ENCODE measurements at places on chromosomes 6 and 20.

DNA sequence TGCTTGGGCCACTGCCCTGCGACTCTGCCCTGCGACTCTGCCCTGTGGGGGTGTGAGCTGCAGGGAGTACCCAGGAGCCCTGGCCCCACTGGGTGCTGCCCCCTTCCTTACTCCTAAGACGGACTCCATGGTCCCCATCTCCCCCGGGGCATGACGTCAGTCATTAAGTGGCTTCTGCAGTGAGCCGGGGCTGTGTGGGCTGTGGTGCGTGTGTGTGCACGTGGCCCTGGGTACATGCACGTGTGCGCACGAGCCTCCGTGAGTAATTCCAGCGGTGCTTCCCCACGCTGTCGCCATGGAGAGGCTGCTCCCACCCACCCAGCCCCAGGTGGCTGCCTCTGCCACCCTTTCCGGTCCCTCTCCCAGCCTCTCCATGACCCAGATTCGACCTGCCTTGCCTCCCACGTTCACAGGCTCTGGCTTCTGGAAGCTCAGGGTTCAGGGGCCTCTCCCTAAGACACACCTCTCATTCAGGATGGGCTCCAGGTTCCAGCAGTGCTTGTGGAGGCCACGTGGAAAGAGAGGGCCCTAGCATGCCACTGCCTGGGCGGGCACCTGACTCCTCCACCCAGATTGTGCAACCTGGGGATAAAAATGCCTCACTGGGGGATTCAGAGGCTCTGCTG, 88.3 kb downstream of the DLGAP4 start:
- no peak for DNase-seq

DNA sequence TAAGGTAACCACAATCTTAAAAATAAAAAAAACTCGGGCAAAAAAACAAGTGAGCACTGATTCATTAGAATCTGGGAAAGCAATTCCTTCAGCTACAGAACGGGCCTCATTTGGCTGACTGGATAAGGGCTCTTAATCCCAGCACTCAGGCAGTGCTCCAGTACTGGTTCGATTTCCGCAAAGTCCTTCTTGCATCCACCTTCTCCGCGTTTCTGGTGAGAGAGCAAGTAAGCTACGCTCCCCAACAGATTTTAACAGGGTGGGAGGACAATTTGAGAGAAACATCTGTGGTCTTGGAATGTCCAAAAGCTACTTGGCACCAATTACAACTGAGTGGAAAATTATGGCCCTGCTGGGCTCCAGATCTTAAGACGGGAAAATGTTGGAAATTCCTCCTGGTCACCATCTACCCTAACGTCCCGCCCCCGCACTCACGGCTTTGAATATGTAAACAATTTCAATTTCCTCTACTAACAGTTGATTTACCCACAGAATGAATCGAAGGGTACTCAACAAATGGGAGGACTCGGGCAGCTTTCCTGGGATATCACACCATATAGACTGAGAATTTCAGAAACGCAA, 18.1 kb upstream of the ZSCAN9 start:
- no peak for DNase-seq

DNA sequence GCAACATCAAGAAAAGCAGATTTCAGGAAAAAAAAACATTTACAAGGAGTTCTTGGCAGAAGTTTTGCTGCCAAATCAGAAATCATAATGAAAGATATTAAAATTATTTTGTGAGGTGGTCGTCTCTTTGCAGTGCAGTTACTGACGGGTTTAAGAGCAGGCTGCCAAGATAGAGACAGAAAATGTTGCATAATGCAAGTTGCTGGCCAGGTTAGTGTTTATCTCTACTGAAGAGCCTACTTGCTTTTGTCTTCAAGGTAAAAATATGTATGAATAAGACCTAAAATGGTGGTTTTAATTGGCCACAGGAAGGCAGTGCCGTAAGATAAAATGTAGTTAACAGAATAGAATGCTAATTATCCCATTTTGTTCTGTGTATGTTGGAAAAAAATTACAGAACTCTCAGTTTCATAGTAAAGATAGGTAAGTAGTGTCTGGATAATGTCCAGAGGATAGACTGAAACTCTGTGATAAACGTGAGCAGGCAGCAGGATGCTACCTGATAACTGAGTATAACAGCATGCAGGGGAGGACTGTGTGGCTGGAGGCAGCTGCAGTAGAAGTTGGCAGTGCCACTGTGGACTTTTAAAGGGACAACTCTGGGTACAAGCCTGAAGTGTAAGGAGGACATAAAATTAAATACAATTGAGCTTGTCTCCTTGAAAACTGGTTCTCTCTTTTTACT, 13.9 kb downstream of the FOXO3 start:
- no peak for DNase-seq

GRCh38 chr6:41655646-41656001, 17.4 kb downstream of the MDFI start:
- DNase-seq = no peak

DNA sequence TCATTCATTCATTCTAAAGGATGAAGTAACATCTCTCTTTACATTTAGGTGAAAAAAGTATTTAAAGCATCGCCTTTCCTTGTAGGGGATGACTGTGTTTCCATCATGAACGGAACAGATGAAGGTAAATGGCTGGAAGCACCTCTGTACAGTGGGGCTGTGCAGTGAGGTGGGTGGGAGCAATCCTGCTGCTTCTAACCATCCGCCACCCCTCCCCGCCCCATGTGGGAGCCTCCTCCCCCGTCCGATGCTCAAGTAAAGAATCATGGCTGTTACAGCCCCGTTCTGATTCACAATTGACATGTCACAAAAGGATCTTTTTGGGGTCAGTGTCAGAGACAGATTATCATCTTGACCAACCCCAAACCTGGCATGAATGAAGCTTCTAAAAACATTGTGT, 19.3 kb downstream of the ENTPD6 start:
- DNase-seq = no peak

- no peak for DNase-seq
Observed at GRCh38 chr6:151096691-151097606, 142.8 kb upstream of the AKAP12 start.

- no peak for DNase-seq
Observed at GRCh38 chr20:47682028-47682783, 103.1 kb downstream of the SULF2 start.

- DNase-seq = no peak
Observed at GRCh38 chr6:87484491-87484890, 11.7 kb downstream of the SLC35A1 start.

DNA sequence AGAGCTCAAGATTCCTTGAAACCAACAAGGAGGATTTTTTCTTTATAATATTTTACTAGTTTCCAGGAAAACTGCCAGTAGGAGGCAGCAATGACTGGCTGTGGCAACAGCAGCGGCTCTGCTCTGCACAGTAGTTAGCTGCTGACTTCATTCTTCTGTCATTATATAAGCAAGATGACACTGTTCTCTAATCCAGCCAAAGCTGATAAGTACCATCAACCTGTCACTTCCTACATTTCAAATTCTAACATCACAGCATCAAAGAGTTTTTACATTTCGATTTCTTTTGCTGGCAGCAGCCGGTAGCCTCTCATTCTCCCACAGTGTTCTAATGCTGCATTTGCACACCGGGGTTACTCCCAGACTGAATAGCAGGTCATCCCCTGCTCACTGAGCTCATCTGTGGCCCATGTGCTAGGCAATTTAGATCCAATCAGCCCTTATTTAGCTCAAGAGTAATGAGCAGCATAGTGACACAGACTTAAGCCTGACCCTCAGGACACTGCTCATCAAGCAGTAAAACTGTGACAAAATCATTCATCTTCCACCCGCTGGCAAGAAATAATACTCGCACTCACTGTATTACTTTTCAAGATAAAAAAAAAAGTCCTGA, 67.8 kb downstream of the MMS22L start:
- DNase-seq = no peak

DNA sequence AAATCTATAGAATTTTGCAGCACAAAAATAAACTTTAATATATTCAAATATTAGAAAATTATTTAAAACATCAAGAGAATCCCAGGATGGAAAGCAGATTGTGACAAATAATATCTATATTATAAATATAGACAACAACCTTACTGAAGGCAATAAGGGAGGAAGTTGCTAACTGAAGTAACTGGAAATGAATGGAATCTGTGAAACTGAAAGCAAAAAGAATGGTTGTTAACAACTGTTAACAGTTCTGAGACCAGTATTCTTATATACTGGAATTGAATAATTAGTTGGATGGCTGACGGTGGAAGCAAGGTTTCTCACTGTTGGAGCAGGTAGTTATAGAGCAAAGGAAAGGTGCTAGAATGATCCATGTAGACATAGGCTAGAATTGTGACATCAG, 220.4 kb downstream of the PLCB1 start:
- DNase-seq = no peak

DNA sequence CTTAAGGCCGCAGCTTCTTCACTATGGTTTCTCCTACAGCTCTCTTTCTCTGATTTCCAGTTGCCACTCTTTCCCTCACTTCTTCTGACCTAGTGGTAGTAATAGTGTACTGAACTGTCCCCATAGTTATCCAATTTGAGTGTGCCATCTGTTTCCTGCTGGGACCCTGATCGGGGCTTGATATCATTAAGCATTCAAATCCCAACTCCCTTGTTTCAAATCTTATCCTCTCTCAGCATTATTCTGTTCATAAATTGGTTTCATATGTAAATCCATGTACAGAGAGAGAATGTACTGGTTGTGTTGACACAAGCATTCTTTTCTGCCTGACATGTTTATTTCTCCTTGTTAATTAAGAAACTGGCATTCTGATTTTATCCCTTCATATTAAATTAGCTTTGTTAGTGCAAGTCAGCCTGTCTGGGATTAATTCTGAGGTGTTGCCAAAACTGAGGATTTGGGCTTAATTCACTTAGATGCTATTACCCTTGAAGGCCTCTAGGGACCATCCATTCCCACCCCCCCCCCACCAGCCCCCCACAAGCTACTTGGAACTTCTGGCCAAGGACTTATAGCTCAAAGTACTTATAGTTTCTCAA, 84.6 kb upstream of the PROKR2 start:
- DNase-seq = no peak

GRCh38 chr20:9441948-9442347, 72.4 kb upstream of the LAMP5 start:
- DNase-seq = no peak

- no peak for DNase-seq
Observed at GRCh38 chr20:19830211-19830785, 72.2 kb downstream of the RIN2 start.

GRCh38 chr20:36482044-36482473, 59.3 kb upstream of the MYL9 start:
- DNase-seq = no peak

DNA sequence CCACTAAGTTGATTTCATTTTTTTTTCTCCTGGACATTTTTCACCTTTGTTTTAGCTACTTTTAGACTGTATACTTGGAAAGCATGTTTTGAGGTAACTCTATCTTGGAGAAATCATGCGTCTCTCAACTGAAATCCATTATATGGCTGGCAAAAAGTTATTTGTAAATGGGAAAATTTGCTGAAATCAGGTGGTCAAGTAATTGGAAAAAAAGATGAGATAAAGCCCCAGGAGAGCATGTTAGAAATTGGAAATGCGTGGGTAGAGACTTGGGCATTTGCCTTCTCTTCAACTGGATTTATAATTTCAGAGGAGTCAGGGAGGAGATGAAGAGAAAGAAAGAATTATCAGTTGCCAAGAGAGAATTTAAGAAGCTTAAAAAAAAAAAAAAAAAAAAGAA, 217.1 kb upstream of the MAP3K7 start:
- DNase-seq = no peak

- DNase-seq = no peak
Observed at GRCh38 chr6:115456848-115457247, 603.8 kb downstream of the FRK start.

DNA sequence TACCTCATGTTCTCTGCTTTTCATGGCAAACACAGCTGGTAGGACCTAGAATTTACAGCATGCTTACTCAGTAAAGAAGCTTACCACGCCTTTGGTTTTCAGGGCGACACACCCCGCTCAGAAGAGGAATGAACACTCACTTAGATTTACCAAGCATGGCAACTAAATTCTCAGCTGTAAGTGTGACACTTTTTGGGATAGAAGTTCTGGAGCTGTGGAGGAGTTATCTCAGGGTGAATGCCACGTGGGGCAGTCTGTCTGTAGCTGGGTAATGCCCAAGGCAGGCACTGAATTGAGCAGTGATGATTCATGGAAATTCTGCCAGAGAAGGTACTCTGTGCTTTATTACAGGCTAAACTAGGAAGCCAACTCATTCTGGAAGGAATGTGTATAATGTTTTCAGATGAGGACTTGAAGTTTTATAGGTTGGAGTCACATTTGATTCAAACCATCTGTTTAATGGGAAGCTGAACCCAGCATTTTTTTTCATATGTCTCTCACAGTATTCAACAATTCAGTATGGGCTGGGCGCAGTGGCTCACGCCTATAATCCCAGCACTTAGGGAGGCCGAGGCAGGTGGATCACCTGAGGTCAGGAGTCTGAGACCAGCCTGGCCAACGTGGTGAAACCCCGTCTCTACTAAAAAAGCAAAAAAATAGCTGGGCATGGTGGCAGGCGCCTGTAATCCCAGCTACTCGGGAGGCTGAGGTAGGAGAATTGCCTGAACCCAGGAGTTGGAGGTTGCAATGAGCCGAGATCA, 3.5 kb upstream of the PRIM2 start:
- DNase-seq = no peak

- DNase-seq = peak; percentile 20
Observed at GRCh38 chr6:83514866-83515466, 2.6 kb downstream of the PRSS35 start.

- DNase-seq = no peak
Observed at GRCh38 chr6:106614166-106614565, 15.1 kb downstream of the RTN4IP1 start.

DNA sequence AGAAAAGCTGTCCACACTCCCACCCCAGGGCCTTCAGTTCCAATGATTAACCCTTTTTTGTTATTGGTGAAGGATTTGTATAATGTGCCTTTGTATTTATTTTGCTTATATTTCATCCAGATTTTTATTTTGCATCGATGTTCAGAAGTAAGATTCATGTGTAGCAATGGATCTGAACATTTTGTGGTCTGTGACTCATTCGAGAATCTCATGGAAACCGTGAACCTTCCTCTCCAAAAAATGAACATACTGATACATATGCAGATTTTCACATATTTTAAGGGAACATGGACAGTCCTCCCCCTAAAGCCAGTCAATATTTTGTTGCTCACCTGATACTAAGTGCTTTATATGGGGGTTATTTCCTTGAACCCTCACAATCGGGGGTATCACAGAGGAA, 421.8 kb upstream of the SOX4 start:
- no peak for DNase-seq

DNA sequence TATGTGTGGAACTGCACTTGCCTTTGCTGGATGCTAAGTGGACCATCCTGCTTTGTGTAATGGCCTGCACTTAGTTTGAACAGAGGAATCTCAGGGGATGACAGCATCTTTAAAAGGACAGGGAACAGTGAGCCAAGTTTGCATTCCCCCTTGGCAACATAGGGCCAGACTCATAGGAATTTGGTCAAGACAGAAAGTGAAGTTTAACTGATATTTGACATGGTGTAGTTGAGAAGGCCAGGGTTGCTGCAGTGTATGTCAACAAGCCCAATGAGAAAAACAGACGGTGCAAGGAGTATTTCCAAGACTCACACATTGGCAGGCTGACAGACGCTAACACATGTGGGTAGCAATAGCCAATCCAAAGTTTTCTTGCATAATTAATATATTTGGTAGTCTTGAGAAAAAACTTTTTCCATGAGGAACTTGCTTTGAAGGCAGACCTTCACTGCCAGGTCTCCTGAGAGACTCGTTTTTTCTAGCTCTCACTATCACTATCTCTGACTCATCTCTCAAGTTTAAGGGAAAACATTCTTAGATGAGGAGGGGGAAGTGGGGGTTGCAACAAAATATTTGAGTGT, 213.8 kb downstream of the IBTK start:
- no peak for DNase-seq

GRCh38 chr6:13113981-13114593, 214.2 kb downstream of the TBC1D7 start:
- DNase-seq = no peak

Data from KG1 (cell line).